Gastroesophageal sphincter (tissue), 4 donors: ENCODE measurements at places on chromosomes 3 and 15.

- no peak for ATAC-seq
Measured at GRCh38 chr3:159674583-159674982, 314.1 kb upstream of the IL12A start.

DNA sequence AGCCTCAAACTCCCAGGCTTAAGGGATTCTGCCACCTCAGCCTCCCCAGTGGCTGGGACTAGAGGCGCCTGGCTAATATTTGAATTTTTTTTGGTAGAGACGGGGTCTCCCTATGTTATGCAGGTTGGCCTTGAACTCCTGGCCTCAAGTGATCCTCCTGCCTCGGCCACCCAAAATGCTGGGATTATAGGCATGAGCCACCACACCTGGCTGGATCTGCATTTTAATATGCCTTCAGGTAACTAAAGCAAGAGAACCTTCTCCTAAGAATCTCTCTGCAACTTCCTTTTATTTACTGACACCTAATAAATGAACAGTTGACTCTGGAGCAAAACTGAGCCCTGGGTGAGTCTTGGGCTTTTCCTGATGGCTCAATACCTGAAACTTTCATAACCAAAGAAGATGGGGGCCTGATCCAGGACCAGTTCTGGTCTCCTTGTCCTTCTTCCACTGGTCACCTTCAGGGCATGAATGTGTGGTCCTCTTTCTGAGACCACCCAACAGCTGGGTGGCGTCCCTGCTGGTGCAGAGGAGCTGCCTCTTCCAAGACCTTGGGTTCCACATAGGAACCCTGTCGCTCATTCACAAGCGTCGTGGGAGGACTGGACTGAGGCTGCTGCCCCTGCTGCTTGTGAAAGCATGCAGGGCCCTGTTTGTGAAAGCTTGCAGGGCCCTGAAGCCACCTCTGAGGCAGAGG, 28.2 kb downstream of the CCR9 start:
- ATAC-seq = no peak

DNA sequence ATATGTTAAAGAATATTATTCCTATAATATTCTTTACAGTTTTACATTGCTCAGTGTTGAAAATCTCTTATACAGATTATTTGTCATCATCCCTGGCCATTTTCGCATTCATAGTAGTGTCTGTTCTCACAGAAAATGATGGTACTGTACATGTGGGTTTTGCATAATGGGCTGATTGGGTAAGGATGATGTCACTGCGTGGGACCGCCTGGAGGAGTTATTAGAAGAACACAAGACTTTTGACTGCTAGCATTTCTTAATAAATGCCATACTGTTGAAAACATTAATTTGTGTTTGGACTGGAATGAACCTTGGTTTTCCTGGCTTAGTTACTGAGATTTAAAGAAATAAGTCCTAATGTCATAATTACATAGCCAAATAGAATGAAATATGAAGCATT, 20.3 kb downstream of the LRCH3 start:
- peak; percentile 88 for ATAC-seq

GRCh38 chr3:170423001-170423615, 4.4 kb downstream of the CLDN11 start:
- ATAC-seq = no peak

GRCh38 chr15:85456798-85457197, 76.4 kb downstream of the AKAP13 start:
- ATAC-seq = no peak

- ATAC-seq = peak; percentile 83
Measured at GRCh38 chr3:57952208-57952631, 56.0 kb upstream of the FLNB start.

DNA sequence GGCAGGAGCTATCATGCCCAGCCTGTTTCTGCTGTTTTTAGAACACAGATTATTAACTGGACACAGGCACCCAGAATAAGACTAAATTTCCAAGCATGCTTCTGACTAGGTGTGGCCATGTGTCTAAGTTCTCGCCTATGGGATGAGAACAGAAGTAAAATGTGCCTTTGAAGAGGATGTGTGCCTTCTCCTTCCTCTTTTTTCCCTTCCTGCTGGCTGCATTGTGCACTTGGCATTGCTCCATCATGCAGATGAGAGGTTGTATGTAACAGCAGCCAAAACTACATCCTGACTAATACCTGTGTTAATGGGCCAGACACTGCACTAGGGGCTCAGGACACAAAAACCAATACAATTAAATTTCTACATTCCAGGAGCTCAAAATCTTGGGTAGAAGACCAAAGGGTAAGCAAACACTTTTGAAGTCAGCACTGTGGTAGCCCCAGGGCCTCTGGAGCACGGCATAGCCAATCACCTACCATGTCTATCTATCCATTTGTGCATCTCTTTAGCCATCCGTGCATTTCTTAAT, 40.9 kb upstream of the RNU6-1 start:
- no peak for ATAC-seq

DNA sequence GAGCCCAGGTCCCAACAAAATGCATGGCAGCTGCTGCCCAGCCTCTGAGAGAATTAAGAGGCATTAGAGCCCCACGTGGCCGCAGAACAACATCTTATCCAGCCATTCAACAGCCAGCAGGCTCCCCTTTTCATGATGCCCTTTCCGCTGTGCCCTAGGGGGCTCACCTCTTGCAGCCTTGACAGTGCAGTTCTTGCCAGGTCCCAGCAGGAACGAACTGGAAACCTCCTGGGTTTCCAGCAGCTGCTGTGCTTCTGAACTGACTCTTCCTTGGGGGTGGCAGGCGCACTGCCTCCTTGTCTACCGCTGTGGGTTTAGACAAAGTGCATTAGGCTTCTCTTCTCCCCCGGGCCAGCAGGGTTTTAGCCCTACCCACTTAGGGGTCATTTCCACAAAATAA, 85.2 kb downstream of the FAM174B start:
- ATAC-seq = no peak

GRCh38 chr3:139128803-139129202, 84.1 kb upstream of the PRR23C start:
- no peak for ATAC-seq

GRCh38 chr3:168051070-168051469, 44.7 kb downstream of the GOLIM4 start:
- ATAC-seq = no peak

DNA sequence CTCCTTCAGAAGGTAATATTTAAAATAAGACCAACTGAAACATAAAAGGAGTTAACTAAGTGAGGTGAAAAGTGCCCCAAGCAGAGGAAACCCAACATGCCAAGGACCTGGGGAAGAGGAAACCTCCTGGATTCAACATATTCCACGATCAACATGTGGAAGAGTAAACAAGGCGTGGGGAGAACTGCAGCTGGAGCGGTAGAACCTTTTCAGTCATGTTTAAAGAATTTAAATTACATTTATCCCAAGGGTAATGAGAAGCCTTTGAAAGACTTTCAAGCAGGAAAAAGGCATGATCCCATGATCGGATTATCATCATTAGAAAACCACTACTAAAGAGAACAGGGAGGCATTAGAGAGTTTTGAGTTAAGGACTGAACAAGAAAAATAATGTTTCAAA, 330.7 kb downstream of the FHIT start:
- ATAC-seq = no peak

DNA sequence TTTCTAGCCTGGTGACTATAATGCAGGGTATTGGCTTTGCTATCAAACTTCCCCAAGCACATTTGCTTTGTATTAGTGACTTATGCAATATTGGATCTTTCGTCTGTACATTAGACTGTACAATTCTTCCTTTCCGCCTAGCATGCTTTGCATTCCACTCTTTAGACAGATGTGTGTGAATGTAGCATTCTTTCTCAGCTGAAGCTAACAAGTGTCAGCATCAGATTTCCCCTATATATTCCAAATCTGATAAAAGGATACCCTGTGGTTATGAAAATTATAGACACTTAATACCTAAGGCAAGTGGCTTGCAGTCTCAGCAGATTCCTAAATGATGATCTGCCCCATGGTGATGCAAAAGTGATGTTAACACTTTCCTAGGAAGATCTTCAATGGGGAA, 360.1 kb downstream of the CNTN4 start:
- no peak for ATAC-seq

DNA sequence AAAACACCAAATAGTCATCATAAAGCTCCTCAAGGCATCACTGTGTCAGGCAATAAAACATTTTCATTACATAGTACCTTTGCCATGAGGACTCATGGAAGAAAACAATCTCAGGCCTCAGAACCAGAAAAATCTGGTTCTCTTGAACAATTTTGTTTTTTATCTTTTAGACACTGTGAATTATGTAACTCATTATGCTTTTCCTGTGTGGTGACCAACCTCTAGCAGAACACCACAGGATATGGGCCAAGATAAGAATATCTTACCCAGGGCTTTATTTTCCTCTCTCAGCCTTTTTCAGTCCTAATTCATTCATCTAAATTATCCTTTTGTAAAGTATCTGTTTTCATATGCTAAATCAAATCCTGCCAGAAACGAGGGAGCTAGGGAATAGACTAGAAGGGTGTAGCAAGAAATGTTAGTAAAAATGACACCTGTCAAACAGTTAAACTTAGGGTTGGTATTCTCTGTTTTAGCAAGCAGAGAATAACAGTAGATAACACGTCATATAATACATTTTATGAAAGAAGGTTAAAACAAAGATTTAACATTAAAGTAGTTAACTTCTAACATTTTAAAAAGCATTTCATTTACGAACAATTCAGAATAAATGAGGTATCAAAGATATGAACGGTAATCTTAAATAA, 111.1 kb downstream of the FBXL22 start:
- no peak for ATAC-seq

DNA sequence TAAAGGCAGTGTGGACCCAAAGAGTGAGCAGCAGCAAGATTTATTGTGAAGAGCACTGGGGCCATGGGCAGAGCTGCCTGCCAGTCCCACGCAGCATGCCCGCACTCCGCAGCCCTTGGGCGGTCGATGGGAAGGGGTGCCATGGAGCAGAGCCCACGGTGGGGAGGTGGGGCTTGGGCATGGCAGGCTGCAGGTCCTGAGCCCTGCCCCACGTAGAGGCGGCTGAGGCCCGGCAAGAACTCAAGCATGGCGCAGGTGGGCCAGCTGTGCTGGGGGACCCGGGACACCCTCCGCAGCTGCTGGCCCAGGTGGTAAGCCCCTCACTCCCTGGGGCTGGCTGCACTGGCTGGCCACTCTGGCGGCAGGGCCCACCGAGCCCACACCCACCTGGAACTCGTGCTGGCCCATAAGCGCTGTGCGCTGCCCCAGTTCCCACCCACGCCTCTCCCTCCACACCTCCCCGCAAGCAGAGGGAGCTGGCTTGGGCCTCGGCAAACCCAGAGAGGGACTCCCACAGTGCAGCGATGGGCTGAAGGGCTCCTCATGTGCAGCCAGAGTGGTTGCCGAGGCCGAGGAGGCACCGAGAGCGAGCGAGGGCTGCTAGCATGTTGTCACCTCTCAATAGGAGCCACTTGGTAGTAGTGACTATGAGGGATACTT, 1218.8 kb upstream of the EPHA6 start:
- no peak for ATAC-seq

DNA sequence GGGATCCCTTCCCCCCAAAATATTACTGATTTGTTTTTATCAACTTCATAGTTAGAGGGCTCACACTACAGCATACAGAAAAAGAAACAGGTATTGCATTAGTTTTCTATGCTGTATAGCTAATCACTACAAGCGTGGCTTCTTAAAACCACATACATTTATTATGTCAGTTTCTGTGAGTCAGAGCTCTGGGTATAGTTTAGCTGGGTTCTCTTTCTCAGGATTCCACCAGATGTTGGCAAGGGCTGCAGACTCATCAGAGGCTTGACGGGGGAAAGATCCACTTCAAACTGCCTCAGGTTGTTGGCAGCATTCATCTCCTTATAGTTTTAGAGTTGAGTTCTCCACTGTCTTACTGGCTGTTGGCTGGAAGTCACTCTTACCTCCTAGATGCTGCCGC, 328.0 kb downstream of the NLGN1 start:
- ATAC-seq = no peak

DNA sequence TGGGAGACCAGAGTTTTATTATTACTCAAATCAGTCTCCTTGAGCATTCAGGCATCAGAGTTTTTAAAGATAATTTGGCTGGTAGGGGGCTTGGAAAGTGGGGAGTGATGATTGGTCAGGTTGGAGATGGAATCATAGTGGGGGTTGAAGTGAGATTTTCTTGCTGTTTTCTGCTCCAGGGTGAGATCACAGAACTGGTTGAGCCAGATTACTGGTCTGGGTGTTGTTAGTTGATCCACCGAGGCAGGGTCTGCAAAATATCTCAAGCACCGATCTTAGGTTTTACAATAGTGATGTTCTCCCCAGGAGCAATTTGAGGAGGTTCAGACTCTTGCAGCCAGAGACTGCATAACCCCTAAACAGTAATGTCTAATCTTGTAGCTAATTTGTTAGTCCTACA, 141.0 kb downstream of the OTOL1 start:
- no peak for ATAC-seq

DNA sequence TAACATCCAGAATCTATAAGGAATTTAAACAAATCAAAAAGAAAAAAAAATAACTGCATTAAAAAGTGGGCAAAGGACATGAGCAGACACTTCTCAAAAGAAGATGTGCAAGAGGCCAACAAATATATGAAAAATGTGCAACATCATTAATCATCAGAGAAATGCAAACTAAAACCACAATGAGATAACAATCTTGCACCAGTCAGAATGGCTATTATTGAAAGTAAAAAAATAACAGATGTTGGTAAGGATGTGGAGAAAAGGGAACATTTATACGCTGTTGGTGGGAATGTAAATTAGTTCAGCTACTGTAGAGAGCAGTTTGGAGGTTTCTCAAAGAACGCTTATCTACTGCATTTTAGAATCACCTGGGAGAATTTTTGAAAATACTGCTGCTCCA, 186.1 kb downstream of the OTOL1 start:
- no peak for ATAC-seq

- ATAC-seq = no peak
Measured at GRCh38 chr15:42692997-42693396, 43.9 kb downstream of the CDAN1 start.

- ATAC-seq = peak; percentile 25
Measured at GRCh38 chr15:31434588-31435260, 108.1 kb downstream of the KLF13 start.

GRCh38 chr15:95087253-95087609, 855.9 kb downstream of the MCTP2 start:
- ATAC-seq = no peak

- no peak for ATAC-seq
Measured at GRCh38 chr3:172210355-172210754, 171.0 kb downstream of the FNDC3B start.

- ATAC-seq = no peak
Measured at GRCh38 chr15:34161329-34161963, 48.5 kb downstream of the KATNBL1 start.

- no peak for ATAC-seq
Measured at GRCh38 chr15:85381850-85382751, 1.7 kb downstream of the AKAP13 start.

DNA sequence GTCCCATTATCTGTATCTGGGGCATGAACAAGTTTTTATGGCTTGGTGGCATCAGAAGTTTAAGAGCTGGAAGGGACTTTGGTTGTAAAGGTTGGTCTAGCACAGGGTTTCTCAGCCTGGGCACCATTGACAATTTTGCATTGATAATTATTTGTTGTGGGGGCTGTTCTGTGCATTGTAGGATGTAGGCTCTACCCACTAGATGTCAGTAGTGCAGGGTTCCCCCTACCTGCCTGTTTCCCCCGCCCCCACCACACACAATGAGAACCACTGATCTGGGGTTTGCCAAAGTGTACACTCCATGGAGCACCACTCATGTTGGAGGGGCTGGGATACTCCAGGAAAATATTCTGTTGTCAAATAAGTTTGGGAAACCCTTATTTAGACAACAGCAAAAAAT, 42.7 kb downstream of the PLCL2 start:
- ATAC-seq = no peak
